ENCODE measurements at places on chromosomes 2 and 18.

DNA sequence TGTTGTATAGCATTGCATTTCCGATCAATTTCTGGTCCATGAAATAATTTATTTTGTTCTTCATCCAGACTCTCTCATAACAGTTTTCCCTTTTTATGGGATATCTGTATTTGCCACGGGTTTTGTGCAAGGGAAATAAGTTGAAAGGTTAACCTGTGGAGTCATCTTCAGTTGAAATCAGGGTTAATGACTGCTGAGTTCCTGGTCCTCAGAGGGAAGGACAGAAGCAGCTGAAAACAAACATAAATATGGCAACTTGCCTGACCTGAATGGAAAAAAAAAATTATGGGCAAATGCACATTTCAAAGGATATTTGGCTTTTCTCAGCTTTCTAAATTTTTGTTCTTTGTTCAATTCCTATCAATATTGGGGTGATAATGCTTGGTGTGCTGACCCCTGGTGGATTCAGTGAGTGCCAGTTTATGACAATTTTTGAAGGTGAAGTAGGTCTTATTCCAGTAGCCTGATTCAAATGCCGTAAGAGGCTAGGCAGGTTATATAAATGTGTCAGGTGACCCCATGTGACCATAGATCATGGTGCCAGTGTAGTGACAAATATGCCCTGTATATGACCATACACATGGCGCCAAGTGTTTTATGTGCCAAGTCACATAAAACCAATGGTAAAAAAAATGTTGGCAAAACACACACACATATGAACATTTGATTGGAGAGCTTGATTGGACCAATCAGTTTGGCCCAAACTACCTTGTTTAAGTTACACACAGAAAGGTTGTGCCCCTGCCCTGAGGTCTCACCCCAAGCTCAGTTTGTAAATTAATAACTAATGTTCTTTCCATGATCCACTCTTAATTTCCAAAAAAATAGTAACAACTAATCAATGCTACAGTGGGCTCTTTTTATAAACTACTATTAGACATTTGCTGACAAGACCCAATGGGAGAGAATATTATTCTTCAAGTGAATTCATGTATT lies 47.6 kb upstream of the FAM124B start:
- DNase-seq, result peak; percentile 33

DNA sequence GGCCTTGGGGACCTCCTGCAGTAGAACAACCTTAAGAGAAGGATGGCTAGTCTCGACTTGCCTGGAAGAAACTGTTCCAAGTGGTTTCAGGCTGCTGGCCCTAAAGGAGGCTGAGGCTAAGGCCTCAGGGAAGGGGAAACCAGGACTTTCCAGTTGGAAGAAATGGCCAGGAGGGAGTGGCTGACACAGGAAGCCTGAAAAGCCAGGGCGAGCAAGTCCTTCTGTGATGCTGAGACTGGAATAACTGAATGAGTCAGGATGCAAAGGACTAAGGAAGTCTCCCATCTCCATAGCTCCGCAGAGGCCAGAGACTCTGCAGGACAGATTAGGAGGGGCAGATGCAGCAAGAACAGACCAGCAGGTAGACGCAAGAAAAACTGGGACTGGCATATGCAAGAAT lies 7.4 kb downstream of the HTRA2 start:
- no peak for DNase-seq

DNA sequence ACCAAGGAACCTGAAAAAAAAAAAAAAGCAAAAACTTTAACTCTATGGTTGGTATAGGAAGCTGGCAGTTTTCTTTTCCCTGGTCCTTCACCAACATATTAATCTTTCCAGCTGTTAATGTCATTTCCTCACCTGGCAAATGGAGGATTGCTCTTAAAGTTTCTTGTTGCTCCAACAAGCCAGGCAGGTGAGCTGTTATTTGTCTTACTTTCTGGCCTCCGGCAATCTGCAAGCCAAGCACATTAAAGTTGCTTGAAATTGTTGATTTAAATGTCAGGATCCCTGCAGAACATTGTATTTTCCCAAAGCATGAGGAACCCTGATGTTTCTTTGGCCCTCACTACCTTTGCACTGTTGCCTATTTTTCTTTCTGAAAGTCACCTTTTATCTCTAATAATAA lies 664.9 kb downstream of the METTL4 start:
- DNase-seq, result no peak

GRCh38 chr2:236803621-236804020 lies 234.0 kb downstream of the ACKR3 start:
- DNase-seq, result no peak

- no peak for DNase-seq
Observed at GRCh38 chr18:44786257-44786656, 105.6 kb downstream of the SETBP1 start.

- DNase-seq, result no peak
Observed at GRCh38 chr2:139170406-139170805, 390.2 kb upstream of the NXPH2 start.

- no peak for DNase-seq
Observed at GRCh38 chr2:58019229-58019628, 27.4 kb upstream of the VRK2 start.

DNA sequence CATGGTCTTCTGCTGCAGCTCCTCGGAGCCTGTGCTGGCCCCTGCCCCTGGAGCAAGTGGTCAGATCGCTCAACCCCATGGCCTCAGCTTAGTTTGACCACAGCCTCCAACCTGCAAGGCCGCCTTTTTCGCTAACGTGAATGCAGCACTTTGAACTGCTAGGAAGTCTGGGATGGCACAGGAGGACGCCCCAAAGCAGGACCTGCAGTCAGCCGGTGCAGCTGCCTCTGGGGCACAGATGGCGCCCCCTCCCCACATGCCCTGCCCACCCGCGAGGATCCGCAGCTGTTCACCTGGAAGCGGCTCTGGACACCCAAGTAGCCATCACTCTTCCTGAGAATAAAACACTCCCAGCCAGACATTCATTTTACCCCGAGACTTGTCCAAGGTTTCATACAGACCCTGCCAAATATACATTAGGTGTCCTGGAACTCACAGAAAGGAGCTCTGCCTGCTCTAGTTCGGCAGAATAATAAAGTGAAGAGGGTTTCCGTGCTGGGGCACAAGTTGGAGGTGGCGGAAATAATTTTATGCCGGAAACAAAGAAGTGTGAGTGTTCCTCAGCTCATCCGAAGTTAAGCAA lies 510.1 kb downstream of the EIPR1 start:
- no peak for DNase-seq

GRCh38 chr2:181275643-181276070 lies 181.5 kb upstream of the ITGA4 start:
- no peak for DNase-seq

DNA sequence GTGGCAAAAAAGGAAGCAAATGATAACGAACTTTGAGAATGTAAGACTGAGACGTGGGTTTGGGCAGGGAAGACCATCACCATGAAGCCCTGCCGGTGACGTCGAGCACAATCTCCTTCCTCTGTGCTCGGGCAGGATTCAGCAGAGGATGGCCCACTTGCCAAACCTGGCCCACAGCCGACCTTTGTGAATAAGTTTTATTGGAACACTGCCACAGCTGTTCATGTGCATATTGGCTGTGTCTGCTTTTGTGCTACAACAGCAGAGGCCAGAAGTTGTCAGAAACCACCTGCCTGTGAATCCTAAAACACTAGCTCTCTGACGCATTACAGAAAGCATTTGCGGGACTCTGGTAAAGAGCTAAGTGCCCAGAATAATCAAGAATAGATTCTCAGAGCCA lies 223.9 kb downstream of the MYT1L start:
- no peak for DNase-seq

- DNase-seq, result no peak
Observed at GRCh38 chr2:31109633-31110192, 28.5 kb downstream of the GALNT14 start.

Data from kidney capillary endothelial cell (primary cell).